Smooth muscle cell of the coronary artery (primary cell): ENCODE measurements at places on chromosomes 7 and 10. TPM values are rescaled to one million over a fixed set of nuclear protein-coding genes. Genes with fewer than 3 reads are reported as not detected.

The ITGB8 gene
- total RNA-seq: 21.0 and 33.9 TPM in 2 replicates

The FAM25A gene
- total RNA-seq: not detected in 2 replicates

The LBX1 gene
- total RNA-seq: not detected in 2 replicates

The STAMBPL1 gene
- 8.3 and 29.6 TPM in 2 replicates for total RNA-seq

The RPEL1 gene
- total RNA-seq: 0.08 and 0.12 TPM in 2 replicates

The MUC3A gene
- not detected in 2 replicates for total RNA-seq

The RAPGEF5 gene
- 1.7 and 1.9 TPM in 2 replicates for total RNA-seq

The TAS2R3 gene
- 0.68 and 1.8 TPM in 2 replicates for total RNA-seq

The GNGT1 gene
- total RNA-seq: not detected in 2 replicates
